ENCODE measurements at places on chromosomes 12 and 14.
A peak's percentile ranks its signal among the peaks of the same experiment; 100 is the strongest.

GRCh38 chr14:37901978-37902377, 305.7 kb upstream of the SSTR1 start:
- no peak for DNase-seq

GRCh38 chr12:113889076-113889475, 77.0 kb downstream of the RBM19 start:
- no peak for DNase-seq

DNA sequence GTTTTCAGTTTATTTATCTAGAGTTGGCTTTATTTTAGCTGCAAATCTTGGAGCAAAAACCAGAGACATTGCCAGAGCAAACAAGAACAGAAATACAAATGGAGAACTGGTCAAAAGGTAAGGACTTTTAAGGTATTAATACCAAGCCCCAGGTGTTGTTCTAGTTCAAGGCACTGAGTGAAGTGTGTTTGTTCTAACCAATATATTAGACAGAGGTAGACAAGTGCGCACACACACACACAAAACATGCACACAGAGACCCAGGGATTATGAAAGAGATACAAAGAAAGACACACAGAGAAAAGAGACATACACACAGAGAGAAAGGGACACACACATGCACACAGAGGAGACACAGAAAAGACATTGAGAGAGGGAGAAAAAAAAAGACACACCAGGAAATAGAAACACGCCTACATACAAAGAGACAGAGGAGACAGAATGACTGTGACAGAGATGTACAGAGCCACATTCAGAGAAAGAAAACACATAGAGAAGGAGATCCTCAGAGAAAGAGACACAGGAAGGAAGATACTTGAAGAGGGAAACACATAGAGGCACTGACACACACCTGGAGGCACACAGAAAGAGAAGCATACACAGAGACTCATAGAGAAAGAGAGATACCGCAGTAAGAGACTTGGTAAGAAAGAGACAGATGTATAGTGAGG, 50.2 kb downstream of the MIPOL1 start:
- DNase-seq: no peak

DNA sequence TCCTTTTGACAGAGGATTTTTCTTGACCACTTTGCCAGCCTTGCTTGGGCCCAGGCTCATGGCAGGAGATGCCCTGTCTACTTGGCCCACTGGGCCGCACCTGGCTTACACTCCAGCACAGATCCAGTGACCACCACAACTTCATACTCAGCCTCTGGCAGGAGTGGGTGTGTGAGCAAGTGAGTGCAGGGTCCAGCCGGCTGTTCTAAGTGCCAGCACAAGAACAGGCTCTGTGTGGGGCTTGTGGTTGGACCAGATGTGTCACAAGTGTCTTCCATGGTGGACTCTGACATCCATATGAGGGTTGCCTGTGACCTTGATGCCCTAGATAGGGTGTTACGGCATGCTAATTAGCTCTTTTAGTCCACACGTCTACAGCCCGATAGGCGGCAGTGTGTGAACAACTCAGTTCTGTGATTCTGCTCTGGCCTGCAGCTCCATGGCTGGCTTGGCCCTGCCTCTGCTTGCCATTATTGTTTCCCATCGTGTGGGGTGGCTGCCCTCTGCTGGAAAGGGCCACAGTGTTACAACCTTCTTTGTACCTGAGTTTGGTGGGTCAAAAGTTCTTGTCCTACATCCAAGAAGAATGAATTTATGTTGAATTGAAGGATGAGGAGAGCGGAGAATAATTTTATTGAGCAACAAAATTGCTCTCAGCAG, 1089.1 kb downstream of the SLC6A15 start:
- no peak for DNase-seq

GRCh38 chr14:77204459-77204771, 22.8 kb downstream of the TMEM63C start:
- no peak for DNase-seq

DNA sequence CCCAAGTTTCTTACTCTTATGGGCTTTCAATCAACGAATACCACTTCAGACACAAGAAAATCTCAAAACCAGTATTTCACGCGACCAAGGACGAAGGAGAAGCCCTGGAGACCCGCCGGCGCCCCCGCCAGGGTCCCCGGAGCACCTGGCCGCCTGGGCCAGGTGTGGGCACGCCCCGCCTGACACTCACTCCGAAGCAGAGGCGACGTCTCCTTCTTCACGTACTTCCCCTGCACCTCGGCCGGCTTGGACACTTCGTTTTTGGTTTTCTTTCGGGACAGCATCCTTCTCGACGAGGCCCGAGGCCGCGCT, 466 bp downstream of the SAV1 start:
- DNase-seq: no peak

- DNase-seq: no peak
Observed at GRCh38 chr12:126792411-126792810, 1474.6 kb upstream of the TMEM132C start.

- no peak for DNase-seq
Observed at GRCh38 chr12:79775355-79776027, 84.7 kb upstream of the PAWR start.

- DNase-seq: no peak
Observed at GRCh38 chr12:49330631-49331379, 6.2 kb downstream of the C1QL4 start.

GRCh38 chr12:40515041-40515816, 177.0 kb upstream of the CNTN1 start:
- DNase-seq: peak; percentile 18

DNA sequence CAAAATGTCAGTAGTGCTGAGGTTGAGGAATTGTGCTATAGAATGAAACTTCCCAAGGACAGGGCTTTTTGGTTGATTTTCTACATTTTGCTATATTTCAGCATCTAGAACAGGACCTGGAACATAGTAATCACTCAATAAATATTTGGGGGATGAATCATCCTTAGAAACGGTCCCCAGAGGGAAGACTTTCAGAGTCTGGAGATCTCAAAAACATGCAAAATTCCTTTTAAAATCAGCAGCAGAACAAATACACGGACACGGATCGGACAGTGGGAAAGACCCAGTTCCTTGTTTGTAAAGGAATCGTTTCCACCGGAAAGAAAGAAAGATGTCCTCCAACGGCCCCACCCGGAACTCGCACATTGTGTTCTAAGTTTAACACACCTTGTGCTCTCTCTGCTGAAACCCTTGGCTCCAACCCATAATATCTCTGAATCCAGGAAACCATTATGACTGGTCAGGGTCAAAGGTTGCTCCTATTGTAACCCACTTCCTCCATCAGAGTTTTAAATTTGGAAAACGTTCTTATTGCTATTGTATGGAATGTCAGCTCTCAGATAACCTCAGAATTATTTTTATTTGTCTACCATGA, 617.2 kb downstream of the MED13L start:
- DNase-seq: no peak

- DNase-seq: no peak
Observed at GRCh38 chr12:46945591-46945990, 119.8 kb upstream of the SLC38A4 start.

GRCh38 chr14:100018482-100018881, 46.7 kb upstream of the EVL start:
- no peak for DNase-seq

DNA sequence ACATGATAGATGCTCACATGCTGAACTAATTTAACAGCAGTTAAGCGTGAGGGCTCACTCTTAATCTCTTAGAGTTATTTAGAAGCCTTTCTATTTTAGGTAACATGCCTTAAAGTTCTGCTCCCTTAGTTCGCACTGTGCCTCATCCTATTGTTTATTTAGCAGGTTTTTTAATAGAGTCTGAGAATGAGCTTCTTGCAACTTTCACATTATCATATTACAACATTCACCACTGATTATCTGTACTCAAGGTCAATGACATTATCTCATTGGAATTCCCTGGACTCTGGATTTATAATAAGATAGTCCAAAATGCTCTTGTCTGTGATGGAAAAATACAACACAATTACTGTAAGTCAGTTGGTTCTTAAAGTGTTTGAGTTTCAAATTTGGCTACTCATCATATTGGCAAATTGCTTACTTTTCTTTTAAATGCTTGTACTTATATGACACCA, 183.6 kb upstream of the SLC38A2 start:
- DNase-seq: peak; percentile 82

- DNase-seq: no peak
Observed at GRCh38 chr14:104049576-104050240, 35.8 kb upstream of the ASPG start.

GRCh38 chr14:56996721-56997399, 186.6 kb upstream of the OTX2 start:
- no peak for DNase-seq

GRCh38 chr12:123720141-123720814, 8.1 kb downstream of the ATP6V0A2 start:
- DNase-seq: no peak

DNA sequence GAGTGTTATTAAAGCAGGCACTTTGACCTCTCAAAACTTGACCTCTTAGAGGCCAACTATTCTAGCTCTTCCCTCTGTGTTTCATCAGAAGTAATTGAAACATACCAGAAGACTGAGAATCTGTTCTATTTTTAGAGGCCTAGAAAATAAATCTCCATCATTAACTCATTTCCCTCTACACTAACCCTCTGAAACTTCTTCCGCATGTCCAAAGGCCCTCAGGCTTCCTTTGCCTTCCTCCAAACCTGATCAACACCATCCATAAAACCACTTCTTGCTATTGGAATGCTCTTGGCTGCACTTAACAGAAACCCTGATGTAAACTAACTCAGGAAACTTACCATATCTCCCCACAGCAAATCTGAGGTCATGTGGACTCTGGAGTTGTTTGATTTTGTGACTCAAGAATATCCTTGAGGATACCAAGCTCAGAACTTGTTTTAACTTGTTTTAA, 196.4 kb downstream of the RPAP3 start:
- DNase-seq: no peak

GRCh38 chr12:41032386-41032785, 155.7 kb upstream of the PDZRN4 start:
- DNase-seq: no peak

DNA sequence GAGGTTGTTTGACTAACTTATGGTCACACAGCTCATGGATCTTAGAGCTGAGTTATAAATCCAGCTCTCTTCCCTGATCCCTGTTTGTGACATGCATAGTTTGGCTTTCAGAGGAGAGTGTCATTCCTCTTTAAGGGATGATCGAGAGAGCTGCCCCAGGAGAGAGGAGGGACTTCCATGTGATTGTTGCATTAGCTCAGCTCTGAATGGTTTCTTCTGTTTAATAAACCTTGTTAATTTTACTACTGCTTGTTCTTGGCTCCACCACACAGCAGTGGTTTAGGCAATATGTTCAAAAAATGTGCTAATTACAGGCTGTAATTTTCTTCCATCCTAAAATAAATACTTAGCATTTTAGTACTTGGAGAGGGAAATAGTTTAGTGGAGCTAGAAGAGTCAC, 152.5 kb downstream of the C12orf75 start:
- DNase-seq: no peak

- no peak for DNase-seq
Observed at GRCh38 chr14:30587141-30587540, 28.2 kb downstream of the G2E3 start.

DNA sequence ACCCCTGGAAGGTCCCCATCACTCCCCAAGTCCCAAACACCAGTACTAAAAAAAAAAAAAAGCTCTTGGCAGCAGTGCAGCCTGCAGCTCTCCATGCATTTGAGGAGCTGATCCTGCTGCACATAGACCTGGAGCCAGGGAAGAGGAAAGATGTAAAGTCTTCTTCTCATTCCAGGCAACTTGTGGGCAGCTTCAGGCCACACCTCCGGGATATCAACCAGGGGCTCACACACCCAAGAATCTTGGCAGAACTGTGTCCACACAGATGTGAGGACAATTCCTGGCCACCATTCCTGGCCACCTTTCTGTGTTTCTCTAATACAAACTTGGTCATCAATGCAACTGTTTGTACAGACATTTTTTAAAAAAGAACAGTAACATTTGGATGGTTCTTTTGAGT, 72.7 kb downstream of the TMEM132C start:
- DNase-seq: no peak

DNA sequence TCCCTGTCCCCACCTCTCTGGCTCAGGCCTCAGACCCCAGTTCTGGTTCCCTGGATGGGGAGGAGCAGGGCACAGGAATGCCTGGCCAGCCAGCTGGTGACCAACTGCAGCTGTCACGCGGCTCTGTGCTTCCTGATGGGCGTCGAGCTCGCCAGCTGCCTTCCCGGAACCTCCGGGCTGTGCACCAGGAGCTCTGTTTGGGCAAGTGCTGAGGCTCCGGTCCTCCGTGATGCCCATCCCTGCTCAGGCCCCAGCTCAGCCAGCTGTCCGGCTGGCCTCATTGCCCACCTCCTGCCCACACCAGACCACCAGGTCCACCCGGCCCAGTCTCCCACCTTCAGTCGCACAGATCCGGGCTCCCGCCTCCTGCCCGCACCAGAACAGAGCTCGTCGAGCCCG, 4.8 kb downstream of the IFFO1 start:
- DNase-seq: no peak

GRCh38 chr14:35121026-35121886, 534 bp downstream of the PPP2R3C start:
- no peak for DNase-seq

DNA sequence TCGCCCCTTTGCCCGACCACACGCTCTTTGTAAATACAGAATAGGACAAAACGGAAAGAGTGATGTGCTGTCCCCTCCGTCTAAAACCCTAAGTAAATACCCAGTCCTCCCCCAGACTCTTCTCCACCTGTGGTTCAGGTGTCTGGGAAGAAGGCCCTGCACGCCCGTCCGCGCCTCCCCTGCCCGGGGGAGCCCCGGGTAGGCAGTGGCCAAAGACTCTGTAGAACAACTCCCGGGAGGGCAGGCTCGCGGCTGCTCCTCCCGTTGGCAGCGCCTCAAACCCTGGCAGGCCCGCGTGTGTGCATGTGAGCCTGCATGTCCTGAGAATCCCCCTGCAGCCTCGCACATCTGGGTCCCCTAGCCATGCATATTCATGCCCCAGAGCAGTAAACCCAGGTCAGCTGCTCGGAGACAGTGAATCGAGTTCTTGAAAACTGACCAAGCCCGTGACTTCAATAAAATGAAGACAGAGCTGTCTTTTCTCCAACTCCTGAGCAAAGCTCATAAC, 165.8 kb downstream of the MON2 start:
- DNase-seq: no peak
